Natural killer cell treated with Interleukin-12 subunit alpha and Interleukin-12 subunit beta and Interleukin-15 and Interleukin-18, amount 100 ng/mL, for 72 hours (primary cell): ENCODE measurements at places on chromosomes 4 and X.

GRCh38 chr4:182647646-182648300 is 269.4 kb downstream of the DCTD start:
- no peak overlapping the region for H3K4me3 ChIP-seq
- H3K36me3 ChIP-seq, result no peaks in the 10 kb centered on the region
- no peak overlapping the region for H3K27ac ChIP-seq
- no peaks in the 10 kb centered on the region for H3K4me1 ChIP-seq
- peaks cover 28% of the 10 kb centered on the region for H3K27me3 ChIP-seq

GRCh38 chr4:24033626-24034025 is 143.8 kb upstream of the PPARGC1A start:
- no peak overlapping the region for H3K27ac ChIP-seq
- H3K4me1 ChIP-seq, result no peaks in the 10 kb centered on the region
- no peaks in the 10 kb centered on the region for H3K27me3 ChIP-seq
- DNase-seq, result no peak

- no peaks in the 10 kb centered on the region for H3K27me3 ChIP-seq
- H3K4me1 ChIP-seq, result no peaks in the 10 kb centered on the region
- no peak overlapping the region for H3K27ac ChIP-seq
- DNase-seq, result no peak
- H3K36me3 ChIP-seq, result no peaks in the 10 kb centered on the region
Measured at GRCh38 chrX:120137439-120137838, 21.0 kb upstream of the RHOXF2 start.

DNA sequence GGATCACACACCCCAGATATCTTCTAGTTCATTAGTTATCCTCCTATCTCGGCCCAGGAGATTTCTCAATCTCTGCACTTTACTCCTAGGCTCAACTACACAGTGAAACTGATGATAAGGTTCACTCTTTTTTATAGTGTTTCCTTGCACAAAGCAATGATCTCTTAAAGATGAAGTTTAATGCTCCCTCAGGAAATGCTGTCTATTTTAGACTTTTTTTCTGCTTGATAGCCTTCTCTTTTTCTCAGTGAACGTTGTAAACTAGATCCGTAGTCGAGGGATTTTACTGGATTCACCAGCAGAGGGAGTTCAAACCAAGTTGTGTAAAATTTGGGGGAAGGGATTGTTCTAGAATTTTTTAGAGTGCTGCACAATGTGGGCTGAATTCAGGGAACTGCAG is 269.6 kb downstream of the GBA3 start:
- H3K27me3 ChIP-seq, result no peaks in the 10 kb centered on the region
- H3K36me3 ChIP-seq, result no peaks in the 10 kb centered on the region
- H3K27ac ChIP-seq, result no peak overlapping the region
- DNase-seq, result no peak
- H3K4me1 ChIP-seq, result no peaks in the 10 kb centered on the region

- peaks cover 11% of the 10 kb centered on the region for H3K27me3 ChIP-seq
- no peak overlapping the region for H3K27ac ChIP-seq
- H3K4me1 ChIP-seq, result no peaks in the 10 kb centered on the region
- H3K4me3 ChIP-seq, result no peak overlapping the region
Measured at GRCh38 chr4:53602390-53602789, 11.1 kb upstream of the LNX1 start.

DNA sequence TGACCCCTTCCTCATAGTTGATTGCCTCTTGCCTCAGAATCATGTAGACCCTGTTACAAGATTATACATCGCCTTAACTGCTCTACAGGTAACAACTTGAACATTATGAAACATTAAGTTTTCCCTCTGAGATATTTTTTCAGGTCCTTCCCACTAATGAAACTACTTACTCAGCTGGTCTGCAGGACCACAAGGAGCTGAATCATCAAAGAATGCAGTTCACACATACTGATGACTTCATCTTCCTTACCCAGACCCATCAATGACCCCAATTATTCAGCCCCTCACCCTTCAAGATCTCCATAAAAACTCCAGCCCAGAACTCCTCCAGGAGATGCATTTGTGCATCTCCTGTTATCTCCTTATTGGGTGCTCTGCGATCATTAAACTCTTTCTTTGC is 720.9 kb downstream of the RAPGEF2 start:
- no peak overlapping the region for H3K4me3 ChIP-seq
- H3K36me3 ChIP-seq, result peaks cover 8% of the 10 kb centered on the region
- no peaks in the 10 kb centered on the region for H3K4me1 ChIP-seq

- no peak overlapping the region for H3K4me3 ChIP-seq
- no peak overlapping the region for H3K27ac ChIP-seq
- no peak for DNase-seq
- no peaks in the 10 kb centered on the region for H3K36me3 ChIP-seq
Measured at GRCh38 chr4:140935254-140935653, 179.1 kb upstream of the TBC1D9 start.

- peak overlapping the region; percentile 13 for H3K4me3 ChIP-seq
- DNase-seq, result no peak
- no peaks in the 10 kb centered on the region for H3K36me3 ChIP-seq
- H3K27me3 ChIP-seq, result peaks cover 7% of the 10 kb centered on the region
Measured at GRCh38 chr4:145719752-145720624, 40.0 kb downstream of the C4orf51 start.

- H3K27me3 ChIP-seq, result no peaks in the 10 kb centered on the region
- no peak for DNase-seq
Measured at GRCh38 chrX:106249706-106250379, 81.7 kb downstream of the PWWP3B start.

GRCh38 chr4:11072999-11073398 is 355.7 kb downstream of the HS3ST1 start:
- H3K27ac ChIP-seq, result no peak overlapping the region
- no peaks in the 10 kb centered on the region for H3K36me3 ChIP-seq
- no peaks in the 10 kb centered on the region for H3K27me3 ChIP-seq

- no peaks in the 10 kb centered on the region for H3K27me3 ChIP-seq
- no peak for DNase-seq
- peaks cover 10% of the 10 kb centered on the region for H3K4me1 ChIP-seq
- H3K36me3 ChIP-seq, result no peaks in the 10 kb centered on the region
- H3K4me3 ChIP-seq, result peak overlapping the region; percentile 80
Measured at GRCh38 chr4:136650541-136651277, 881.6 kb downstream of the PCDH18 start.

DNA sequence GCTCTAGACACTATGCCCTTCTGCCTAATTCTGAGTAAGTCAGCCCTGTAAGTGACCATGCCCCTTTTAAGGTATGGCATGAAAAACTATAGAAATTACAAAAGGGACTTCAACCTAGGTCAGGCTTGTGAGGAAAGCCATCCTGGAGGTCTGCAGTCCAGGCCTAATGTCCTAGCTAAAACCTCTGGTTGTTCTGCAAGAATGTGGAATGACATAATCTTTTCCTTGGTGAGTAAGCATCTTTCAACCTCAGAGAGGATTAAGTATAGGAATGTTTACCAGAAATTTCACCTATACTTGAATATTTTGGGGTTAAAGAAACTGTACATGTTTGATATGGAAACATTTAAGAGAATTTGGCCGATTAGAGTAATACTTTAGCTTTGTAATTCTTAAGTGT is 23.8 kb upstream of the HPSE start:
- DNase-seq, result no peak
- peaks cover under 1% of the 10 kb centered on the region for H3K27me3 ChIP-seq
- peaks cover 3% of the 10 kb centered on the region for H3K36me3 ChIP-seq
- H3K4me3 ChIP-seq, result no peak overlapping the region

- no peaks in the 10 kb centered on the region for H3K36me3 ChIP-seq
- H3K27ac ChIP-seq, result no peak overlapping the region
- no peaks in the 10 kb centered on the region for H3K4me1 ChIP-seq
- no peak overlapping the region for H3K4me3 ChIP-seq
- no peaks in the 10 kb centered on the region for H3K27me3 ChIP-seq
Measured at GRCh38 chr4:58761563-58761962, 1651.4 kb upstream of the IGFBP7 start.

- DNase-seq, result no peak
- no peak overlapping the region for H3K4me3 ChIP-seq
- no peaks in the 10 kb centered on the region for H3K36me3 ChIP-seq
- peaks cover 6% of the 10 kb centered on the region for H3K4me1 ChIP-seq
Measured at GRCh38 chr4:42716996-42717395, 60.1 kb upstream of the ATP8A1 start.

DNA sequence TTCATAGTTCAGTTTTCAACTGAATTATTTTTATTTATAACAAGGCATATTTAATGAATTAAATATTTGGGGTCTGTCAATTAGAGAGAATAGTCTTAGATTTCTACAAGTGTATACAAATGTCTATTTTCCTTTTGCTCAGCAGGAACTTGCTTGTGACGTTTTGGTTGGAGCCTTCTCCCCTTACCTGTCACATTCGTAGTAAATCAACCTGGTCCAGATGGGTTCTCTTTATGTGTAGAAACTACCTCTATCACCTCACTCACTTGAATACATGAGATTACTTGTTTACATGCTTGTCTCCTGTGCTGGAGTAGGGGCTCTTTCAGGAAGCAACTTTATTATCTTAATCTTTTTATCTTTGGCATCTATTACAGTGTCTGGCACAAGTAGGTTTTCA is 938.3 kb upstream of the IGFBP7 start:
- H3K36me3 ChIP-seq, result peaks cover 4% of the 10 kb centered on the region
- no peak overlapping the region for H3K4me3 ChIP-seq
- H3K4me1 ChIP-seq, result no peaks in the 10 kb centered on the region
- no peaks in the 10 kb centered on the region for H3K27me3 ChIP-seq
- H3K27ac ChIP-seq, result no peak overlapping the region

- no peaks in the 10 kb centered on the region for H3K4me1 ChIP-seq
- peaks cover 2% of the 10 kb centered on the region for H3K27me3 ChIP-seq
- no peak for DNase-seq
- no peaks in the 10 kb centered on the region for H3K36me3 ChIP-seq
Measured at GRCh38 chrX:84248226-84248625, 60.2 kb upstream of the RPS6KA6 start.

- H3K4me3 ChIP-seq, result no peak overlapping the region
- H3K27me3 ChIP-seq, result no peaks in the 10 kb centered on the region
- DNase-seq, result no peak
- H3K36me3 ChIP-seq, result no peaks in the 10 kb centered on the region
- peaks cover 2% of the 10 kb centered on the region for H3K4me1 ChIP-seq
- no peak overlapping the region for H3K27ac ChIP-seq
Measured at GRCh38 chrX:69028761-69029120, 136.5 kb downstream of the PJA1 start.

GRCh38 chr4:8140915-8141314 is 17.7 kb downstream of the ABLIM2 start:
- H3K4me3 ChIP-seq, result no peak overlapping the region
- H3K36me3 ChIP-seq, result no peaks in the 10 kb centered on the region
- DNase-seq, result no peak

DNA sequence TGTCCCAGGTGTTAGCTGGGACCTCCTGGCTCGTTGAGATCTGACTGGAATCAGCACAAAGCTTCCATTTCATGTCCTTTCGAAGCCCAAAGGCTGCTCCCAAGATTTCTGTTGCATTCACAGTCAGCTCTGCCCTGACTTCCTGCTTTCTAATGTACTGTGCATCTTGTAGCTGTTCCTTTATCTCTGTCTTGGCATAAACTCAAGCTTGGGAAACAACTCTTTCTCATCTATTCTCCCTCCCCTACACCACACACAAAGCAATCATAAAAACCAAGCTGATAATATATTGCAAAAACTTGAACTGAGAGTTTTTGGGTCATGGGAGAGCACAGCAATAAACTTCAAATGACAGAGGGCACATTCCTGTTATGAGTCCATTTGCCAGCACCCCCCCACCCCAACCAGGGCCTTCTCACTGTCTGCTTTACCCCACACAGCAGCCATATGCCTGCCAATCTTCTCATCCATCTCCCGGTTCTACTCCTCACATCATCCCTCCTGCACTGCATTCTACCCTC is 76.3 kb downstream of the SYNPO2 start:
- H3K4me3 ChIP-seq, result no peak overlapping the region
- no peaks in the 10 kb centered on the region for H3K36me3 ChIP-seq
- H3K4me1 ChIP-seq, result peaks cover 6% of the 10 kb centered on the region
- DNase-seq, result no peak
- no peak overlapping the region for H3K27ac ChIP-seq
- no peaks in the 10 kb centered on the region for H3K27me3 ChIP-seq

GRCh38 chr4:93646233-93646930 is 182.2 kb upstream of the ATOH1 start:
- no peak for DNase-seq
- no peak overlapping the region for H3K27ac ChIP-seq
- H3K4me1 ChIP-seq, result no peaks in the 10 kb centered on the region
- no peaks in the 10 kb centered on the region for H3K27me3 ChIP-seq

DNA sequence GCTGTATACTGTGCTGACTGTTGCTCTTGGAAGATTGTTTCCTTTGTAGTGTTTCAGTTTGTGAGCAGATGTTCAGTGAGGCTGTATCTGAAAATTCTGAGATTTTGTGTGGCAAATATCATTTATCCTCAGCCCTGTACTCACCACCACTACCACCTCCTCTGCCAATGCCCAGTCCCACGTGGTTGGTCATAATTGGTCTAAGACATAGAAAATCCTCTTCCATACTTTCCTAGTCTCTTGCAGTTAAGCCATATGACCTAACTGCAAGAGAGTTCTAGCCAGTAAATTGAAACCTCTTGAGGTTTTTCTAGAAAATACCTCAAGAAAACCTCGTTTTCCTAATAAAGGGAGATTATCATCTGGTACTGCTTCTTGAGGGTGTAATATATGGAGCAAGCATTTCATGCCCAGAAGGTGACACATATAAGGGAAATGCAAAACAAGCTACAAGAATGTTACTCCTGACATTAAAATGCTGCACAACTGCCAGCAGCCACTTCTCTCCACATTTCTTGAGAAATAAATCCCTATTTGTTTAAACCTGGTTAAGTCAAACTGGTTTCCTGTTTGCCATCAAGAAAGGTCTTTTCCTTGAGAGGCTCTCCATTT is 32.8 kb downstream of the ABCE1 start:
- peak overlapping the region; percentile 66 for H3K27ac ChIP-seq
- peaks cover 36% of the 10 kb centered on the region for H3K4me1 ChIP-seq
- peak overlapping the region; percentile 10 for H3K4me3 ChIP-seq
- H3K36me3 ChIP-seq, result peaks cover 33% of the 10 kb centered on the region
- H3K27me3 ChIP-seq, result no peaks in the 10 kb centered on the region
